ENCODE measurements at places on chromosomes 2 and 18.

GRCh38 chr2:163247156-163247846 lies 408.7 kb upstream of the KCNH7 start:
- DNase-seq = no peak

- no peak for DNase-seq
Measured at GRCh38 chr2:210452194-210452593, 24.4 kb downstream of the LANCL1 start.

DNA sequence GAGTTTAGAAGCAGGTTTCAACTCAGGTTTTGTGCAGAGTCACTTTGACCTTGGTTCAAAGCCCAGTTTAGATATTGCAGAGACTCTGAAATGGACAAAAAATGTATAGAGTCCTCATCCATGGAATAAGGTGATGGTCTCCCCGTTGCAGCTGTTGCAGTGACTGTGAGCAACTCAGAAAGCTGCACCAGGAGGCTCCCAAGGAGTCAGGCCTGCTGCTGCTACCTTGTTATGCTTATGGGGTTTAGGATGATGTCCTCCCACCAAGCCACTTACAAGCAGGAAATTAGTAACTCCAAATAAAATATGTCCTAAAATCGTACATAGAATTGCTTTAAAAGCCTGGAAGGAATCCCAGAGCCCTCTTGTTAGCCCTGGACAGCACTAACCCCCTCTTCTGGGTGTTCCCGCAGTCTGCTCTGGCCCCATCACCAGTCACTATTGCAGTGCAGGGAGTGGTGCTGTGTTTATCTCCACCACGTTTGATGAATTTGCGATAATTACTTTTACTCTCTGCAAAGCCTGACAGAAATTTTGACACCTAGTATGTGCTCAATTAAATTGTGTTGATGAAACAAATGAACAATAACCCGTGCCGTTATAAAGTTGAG lies 189.0 kb downstream of the CNTNAP5 start:
- DNase-seq = no peak

- no peak for DNase-seq
Measured at GRCh38 chr2:69561101-69561500, 82.4 kb downstream of the AAK1 start.

All from stimulated activated CD4-positive, alpha-beta T cell treated with anti-CD3 and anti-CD28 coated beads, Interleukin-15, amount 100 ng/mL, for 48 hours (primary cell).